Osteocyte (in vitro differentiated cells): ENCODE measurements at places on chromosomes 5 and 9. TPM values are rescaled to one million over a fixed set of nuclear protein-coding genes. Genes with fewer than 3 reads are reported as not detected.

DNA sequence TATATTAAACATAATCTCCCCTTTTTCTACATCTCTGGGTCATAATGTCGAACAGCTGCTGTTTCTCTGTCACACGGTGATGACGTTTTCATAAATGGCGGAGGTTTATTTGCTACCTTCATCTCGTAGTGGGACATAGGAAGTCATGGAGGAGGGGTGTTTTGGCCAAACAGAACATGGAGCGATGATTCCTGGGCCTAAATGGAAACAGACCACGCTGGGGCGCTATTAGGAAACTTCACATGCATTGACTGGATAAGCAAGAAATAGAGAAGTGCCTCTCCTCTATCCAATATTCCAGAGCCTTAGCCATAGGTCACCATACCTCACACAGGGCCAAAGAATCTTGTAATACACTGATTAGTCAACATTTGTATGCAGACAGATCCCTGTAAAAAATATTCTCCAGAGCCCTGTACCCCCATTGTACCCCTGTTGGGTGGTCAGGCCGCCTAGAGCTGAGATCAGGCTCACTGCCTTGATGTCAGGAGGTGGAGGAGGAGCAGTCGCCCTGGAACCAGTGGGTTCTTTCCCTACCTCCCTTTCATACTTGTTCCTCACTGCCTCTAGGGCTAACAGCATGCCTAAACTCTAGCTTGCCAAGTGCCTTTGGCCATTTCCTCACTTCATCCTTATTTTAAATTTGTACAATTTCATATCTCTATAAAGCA lies 77.8 kb upstream of the SPIN1 start:
- no peak for DNase-seq

- no peak for DNase-seq
These were observed 35.2 kb downstream of the PIK3R1 start for GRCh38 chr5:68250661-68251298.

Gene RNF208
- 7.2 and 8.0 TPM in 2 replicates for total RNA-seq

DNA sequence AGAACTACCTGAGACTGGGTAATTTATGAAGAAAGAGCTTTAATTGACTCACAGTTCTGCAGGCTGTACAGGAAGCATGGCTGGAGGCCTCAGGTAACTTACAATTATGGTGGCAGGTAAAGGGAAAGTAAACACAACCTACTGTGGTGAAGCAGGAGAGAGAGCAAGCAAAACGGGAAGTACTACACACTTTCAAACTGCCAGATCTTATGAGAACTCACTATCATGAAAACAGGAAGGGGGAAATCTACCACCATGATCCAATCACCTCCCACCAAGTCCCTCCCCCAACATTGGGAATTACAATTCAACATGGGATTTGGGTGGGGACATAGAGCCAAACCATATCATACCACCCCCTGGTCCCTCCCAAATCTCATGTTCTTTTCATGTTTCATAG lies 58.7 kb upstream of the GPR151 start:
- DNase-seq: no peak

DNA sequence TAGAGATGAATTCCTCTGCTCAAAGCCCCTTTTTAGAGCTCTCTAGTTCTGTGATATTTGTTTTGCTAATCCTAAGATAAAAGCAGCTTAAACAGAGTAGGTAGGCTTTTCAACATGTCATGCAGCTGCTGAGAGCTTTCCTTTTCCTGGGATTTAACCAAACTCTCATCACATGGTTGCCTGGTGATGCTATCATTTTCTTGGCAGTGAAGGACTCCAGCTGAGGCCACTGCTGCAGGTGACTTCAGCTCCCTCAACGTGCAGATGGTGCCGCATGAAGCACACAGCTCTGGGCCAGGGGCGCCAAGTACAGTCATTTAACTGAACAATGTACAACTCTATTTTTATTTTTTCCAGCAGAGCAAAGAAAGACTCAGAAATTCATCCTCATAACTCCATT lies 42.2 kb downstream of the SECISBP2 start:
- no peak for DNase-seq

DNA sequence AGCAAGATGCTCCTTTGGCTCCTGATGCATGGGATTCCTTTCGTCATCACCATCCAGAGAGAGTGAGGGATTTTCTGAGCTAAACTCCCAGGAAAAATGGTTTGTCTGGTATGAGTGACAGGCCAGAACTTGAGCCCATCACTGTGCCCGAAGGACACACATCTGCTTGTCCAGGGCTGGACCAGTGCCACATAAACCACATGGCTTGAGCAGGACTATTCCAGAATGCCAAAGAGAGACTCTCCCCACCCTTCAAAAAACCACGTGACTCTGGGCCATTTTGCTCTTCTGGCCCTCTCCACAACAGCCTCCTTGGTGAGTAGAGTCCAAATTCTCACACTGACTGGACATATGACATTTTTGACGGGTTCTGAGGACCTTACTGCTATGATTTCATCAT lies 46.4 kb upstream of the SHC3 start:
- no peak for DNase-seq
